ENCODE measurements at places on chromosomes 4 and X.

GRCh38 chrX:17370191-17370590 lies 4.8 kb upstream of the NHS start:
- ATAC-seq: no peak

DNA sequence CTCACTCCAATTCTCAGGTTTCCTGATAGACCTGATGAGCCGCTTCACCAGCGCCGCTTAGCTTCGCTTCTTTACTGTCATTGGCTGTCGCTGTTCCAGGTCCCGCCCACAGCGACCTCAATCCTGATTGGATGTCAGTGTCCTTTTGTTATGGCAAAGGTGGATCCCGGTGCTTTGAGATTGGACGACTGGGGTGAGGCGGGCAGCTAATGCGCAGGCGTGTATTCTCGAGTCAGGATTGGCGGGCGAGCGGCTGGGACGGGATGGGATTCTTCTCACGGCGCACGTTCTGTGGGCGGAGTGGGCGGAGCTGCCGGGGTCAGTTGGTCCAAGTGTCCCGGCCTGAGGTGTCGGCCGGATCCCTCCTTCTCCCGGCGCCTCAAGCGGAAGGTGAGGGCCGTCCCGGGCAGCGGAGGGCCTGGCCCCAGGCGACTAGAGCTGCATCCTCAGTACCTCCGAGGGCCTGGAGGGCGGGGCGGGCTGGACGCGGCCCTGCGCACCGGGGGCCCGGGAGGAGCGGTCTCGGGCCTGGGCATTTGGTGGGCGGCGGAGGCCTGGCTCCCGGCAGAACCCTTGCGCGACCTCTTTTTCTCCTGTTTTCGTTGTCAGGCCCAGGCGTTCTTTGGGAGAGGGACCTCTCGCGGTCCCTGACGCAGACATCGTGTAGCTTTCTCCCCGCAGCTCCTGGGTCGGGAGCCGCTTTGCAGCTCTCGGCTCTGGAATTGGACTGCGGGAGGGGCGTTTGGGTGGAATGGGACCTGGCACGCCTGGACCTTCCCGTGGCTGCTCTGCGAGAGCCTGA lies at the start of gene SCOC:
SCOC (plus strand) TSS at position 319 of the 802 bp plus-strand sequence. CDS start 5,525 bp downstream, outside the sequence.
- ATAC-seq: peak; percentile 100

- ATAC-seq: no peak
Observed at GRCh38 chr4:91325495-91325894, 978.3 kb upstream of the GRID2 start.

GRCh38 chrX:16185725-16186136 lies 18.4 kb downstream of the MAGEB17 start:
- ATAC-seq: no peak

GRCh38 chrX:8390771-8391170 lies 73.9 kb upstream of the VCX3B start:
- no peak for ATAC-seq

DNA sequence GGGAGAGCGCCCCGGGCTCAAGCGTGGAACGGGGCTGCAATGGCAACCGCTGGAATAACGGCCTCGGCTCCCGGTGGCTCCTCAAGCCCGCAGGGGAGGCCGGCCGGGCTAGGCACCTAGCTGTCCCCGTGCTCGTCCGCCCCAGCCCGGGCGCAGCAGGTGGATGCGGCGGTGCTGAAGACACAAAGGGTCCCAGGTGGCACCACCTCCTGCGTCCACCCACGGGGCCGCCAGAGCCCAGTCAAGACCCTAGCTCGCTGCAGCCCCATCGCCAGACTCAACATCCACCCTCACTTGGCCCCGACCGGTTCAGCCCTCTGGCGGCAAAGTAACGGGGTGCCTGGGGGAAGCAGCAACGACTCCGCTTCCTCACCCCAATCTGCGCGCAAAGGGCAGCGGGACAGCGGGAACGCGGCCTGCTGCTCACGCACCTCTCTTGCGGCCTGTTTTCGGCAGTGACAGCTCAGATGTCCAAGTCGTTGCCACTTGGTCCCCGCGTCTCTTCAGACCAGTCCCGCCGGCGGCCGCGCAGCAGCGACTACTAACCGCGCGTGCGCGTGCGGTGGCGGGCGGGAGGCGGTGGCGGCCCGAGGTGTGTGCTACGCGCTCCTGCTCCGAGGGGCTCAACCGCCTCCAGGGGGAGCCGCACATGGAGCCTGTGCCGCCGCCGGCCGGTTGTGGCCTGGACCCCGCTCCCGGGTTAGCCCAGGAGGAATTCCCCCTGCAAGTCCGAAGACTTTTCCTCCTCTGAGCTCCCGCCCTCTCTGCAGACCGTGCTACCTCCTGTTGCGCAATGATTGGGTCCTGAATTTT lies at the start of gene CLGN:
CLGN (minus strand) TSS at position 543 of the 813 bp plus-strand sequence. CDS start 14,570 bp downstream, outside the sequence.
- ATAC-seq: peak; percentile 31

GRCh38 chr4:4647041-4647440 lies 105.2 kb upstream of the STX18 start:
- ATAC-seq: no peak

- no peak for ATAC-seq
Observed at GRCh38 chr4:167867191-167867590, 225.1 kb upstream of the ANXA10 start.

DNA sequence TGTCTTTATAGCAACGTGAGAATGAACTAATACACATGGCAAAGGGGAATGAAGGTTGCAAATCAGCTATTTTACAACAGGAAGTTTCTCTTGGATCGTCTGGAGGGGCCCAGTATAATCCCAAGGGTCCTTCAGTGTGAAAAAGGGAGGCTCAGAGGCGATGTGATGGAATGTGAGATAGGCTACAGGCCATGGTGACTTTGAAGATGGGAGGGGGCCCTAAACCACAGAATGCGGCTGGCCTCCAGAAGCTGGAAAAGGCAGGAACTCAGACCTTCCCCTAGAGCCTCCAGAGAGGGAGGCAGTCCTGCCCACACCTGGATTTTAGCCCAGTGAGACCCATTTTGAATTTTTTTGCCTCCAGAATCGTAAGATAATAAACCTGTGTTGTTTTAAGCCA lies 69.4 kb upstream of the PGM2 start:
- no peak for ATAC-seq

DNA sequence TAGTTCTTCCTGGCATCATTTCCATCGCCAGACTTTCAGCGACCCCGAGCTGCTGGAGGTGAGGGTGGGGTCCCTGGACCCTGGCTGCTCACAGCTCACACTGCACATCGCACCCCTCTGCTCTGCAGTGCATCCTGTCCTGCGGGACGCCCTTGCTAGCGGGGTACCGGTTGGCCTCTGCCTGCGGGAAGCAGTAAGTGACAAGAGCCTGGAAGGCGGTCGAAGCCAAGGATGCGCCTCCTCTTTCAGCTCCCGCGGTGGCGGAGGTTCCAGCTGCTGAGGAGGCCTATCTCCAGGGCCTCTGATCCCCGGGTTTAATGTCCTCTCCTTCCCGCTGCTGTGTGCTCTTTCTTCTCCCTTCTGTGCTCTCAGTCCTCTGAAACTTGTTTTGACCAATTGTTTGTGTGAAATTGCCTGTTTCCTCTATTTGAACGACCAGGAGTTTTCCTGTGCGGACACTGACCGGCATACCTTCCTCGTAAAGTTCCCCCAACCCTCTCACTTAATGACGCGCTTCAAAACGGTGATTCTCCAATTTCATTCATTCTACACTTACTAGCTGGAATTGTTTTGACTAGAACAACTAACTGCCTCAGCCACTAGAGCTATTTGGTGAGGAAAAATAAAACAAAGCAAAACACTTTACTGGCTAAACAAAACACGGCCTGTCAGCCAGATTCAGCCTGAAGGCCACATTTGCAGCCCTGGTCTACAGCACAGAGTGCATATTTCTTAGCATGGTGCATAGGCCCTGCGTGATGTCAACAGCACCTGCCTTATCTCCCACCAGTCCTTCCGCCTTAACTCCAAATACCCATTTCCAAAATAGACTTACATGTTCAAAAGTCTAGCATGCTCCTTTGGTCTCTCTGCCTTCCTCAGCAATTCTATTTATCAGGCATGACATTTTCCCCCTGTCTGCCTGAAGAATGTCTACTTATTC lies 28.0 kb downstream of the MGAT4D start:
- no peak for ATAC-seq

DNA sequence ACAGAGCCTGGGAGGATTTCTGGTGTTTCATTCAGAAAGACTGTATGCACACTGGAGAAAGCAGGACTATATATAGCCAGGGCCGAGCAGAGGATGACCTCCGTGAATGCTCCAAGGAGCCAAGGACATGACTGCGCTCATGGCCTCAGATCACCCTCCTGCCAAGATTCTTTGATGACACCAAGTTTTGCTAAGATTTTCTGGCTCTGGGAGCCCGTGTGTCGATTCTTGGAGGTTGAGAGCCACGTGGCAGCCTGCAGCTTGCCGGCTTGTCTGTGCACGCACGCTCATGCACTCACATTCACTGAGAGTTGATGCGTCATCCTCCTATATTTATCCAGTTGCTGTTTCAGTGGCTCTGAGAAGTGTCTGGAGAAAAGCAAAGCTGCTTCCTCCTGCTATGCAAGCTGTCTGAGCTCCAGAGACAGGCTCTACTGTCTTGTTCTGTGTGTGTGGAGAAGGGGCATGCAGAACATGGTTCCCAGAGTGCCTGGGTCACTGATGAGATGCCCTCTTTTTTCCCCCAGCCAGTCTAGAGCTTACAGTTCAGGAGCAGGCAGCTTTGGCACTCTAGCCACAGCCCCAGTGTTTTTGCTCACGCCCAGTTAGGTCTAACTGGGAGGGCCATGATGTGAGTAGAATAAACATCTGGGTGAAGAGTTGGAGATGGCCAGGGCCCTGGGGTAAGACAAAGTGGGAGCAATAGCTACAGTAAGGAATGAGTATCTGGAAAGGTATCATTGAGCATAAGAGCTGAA lies 64.9 kb upstream of the SCOC start:
- peak; percentile 99 for ATAC-seq

GRCh38 chr4:84977396-84977795 lies 10.9 kb upstream of the WDFY3 start:
- no peak for ATAC-seq

GRCh38 chrX:72308566-72309296 lies 3.0 kb upstream of the CITED1 start:
- peak; percentile 67 for ATAC-seq

GRCh38 chrX:130741584-130741983 lies 161.4 kb downstream of the ENOX2 start:
- no peak for ATAC-seq
